ENCODE measurements at places on chromosomes 1 and 21.

GRCh38 chr21:28872218-28872617 is 120.5 kb downstream of the LTN1 start:
- DNase-seq, result no peak

DNA sequence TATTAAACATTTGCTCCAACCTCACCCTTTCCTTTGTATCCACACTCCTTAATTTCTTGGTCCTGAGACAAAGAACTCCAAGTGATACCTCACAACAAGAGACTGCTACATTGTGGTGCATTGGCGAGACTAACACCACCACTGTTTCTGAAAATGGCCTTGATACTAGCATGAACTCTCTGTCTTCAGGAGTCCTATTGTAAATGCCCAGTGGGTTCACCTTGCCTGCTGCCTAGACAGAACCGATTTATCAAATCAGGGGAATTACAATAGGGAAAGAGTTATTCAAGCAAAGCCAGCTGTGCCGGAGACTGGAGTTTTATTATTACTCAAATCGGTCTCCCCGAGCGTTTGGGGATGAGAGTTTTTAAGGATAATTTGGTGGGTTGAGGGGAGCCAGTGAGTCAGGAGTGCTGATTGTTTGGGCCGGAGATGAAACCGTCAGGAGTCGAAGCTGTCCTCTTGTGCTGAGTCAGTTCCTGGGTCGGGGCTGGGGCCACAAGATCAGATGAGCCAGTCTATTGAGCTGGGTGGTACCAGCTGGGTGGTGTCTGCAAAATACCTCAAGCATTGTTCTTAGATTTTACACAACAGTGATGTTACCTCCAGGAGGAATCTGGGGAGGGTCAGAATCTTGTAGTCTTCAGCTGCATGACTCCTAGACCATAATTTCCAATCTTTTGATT is 83.1 kb downstream of the DESI2 start:
- no peak for DNase-seq

- no peak for DNase-seq
Measured at GRCh38 chr1:81549588-81550127, 251.1 kb upstream of the ADGRL2 start.

DNA sequence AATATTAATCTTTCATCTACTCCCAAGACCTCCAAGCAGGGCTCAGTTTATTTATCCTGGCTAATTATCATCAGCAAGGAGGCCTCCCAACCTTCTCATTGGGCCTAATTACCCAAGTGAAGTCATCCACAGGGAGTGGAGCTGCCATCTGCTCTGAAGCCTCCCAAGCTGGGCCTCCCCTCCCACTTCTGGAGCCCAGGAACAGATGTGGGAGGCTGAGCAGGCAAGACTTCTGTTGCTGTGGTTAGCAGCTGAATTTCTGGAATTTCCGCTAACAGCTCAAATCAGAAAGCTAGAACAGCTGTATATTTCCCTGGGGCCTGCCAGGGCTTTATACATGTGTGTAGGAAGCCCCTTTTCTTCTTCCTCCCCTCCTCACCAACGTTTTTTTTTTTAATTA is 127.5 kb downstream of the UCK2 start:
- DNase-seq, result no peak

DNA sequence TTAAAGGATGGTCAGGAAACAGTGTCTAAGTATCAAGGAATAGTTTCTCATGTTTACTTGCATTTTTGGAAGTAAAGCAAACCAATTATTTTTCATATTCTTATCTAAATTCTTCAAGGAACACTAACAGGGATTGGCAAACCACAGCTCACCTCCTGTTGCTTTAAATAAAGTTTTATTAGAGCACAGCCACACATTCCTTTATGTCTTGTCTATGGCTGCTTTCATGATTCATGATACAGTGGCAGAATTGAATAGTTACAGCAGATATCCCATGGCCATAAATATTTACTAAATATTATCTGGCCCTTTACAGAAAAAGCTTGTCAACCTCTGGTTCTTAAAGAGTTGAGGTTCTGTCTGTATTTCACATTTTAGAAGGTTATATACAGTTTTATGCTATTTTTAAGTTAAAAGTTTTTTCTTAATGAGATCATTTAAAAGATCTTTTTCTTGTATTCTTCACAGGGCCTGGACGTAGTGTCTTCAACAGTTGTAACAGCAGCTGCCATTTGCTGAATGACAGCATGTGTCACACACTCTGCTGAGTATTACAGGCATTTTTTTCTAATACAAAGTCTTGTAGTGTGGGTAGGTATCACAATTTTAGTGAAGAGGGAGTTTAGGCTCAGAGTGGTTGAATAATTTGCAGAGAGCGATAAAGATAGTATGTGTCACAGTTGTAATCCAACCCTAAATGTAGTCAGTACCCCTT is 2.6 kb downstream of the ZNF691 start:
- DNase-seq, result no peak

- DNase-seq, result no peak
Measured at GRCh38 chr1:1881727-1882126, 9.2 kb downstream of the GNB1 start.

GRCh38 chr1:15693371-15693770 is 9.3 kb downstream of the PLEKHM2 start:
- no peak for DNase-seq

DNA sequence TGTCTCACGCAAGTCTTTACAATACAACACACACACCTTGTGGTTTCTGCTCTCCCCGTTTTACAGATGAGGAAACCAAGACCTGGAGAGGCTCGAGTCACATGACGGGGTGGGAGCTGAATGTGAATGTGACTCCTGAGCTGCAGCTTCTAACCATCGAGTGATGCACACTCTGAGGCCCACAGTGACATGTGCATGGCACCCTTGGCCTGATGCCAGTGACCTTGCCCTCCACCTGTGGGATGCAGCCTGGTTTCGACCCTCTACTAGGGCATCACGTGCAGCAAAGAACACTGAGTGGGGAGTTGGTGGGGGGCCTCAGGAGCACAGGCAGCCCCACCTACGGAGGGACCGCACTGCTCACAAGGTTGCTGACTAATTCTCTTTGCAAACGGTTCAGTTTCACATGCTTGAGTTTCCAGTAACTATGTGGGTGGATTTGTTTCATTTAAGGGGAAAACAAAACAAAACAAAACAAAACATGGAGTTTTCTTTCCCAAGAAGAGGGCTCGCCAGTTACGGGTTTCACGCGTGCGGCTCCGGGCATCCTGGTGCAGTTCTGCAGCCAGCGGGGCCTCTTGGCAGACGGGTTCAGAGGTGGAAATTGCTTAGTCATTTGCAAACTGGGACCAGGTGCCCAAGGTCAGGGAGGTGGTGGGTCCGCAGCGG is 22.9 kb downstream of the SPSB1 start:
- peak; percentile 37 for DNase-seq

DNA sequence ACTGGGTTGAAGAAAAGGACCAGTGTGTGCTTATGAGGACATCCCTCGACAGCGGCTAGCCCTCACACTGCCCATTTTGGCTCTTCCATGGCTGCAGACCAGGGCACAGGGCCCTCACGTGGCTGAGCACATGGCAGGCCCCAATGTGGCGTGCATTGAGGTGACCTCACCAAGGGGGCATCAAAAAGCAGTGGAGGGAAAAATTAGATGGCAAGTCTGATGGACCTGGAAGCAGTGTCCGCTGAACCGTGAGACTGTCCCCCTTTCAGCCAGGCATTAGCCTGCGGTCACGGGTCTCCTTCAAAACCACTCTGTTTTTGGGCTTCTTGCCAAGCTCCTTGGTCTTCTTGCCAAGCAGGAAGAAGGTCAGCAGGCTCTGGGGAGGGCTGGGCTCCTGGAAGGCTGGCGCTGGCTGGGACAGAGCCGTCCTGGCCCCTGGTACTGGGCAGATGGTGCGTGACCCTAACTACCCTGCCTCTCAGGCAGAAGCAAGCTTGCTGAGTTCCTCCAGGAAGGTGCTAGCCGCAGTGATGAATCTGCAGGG is 30.8 kb downstream of the TRIM67 start:
- no peak for DNase-seq

GRCh38 chr1:116909512-116910378 is at the start of gene PTGFRN:
TSS of gene PTGFRN (plus strand) at chr1:116909916. CDS start at chr1:116910204, 288 bp downstream.
- DNase-seq, result no peak

DNA sequence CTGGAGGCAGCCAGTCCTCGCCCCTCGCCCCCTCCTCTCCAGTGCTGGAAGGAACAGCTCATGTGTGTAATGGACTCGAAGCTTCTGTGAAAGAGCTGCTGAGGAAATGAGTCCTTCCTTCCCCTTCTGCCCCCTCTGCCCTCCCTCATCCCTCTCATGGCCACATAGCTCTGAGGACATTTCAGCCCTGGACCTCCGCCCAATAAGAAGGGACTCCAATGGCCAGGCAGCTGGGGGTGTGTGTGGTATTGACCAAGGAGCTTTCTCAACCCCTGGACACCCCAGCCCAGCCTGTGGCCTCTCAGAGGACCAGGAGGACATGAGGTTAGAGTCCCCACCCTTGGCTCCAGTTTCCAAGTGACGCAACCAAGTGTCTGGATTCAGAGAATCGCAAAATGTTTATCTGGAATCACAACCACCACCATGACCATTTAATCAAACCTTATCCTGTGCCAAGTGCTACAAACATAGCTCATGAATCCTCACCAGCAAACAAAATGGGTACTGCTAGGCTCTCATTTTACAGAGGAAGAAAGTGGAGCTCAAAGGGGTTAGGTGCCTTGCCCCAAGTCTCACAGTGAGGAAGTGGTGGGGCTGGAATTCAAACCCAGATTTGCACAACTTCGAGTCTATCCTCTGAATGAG is 47.8 kb upstream of the ECE1 start:
- no peak for DNase-seq

DNA sequence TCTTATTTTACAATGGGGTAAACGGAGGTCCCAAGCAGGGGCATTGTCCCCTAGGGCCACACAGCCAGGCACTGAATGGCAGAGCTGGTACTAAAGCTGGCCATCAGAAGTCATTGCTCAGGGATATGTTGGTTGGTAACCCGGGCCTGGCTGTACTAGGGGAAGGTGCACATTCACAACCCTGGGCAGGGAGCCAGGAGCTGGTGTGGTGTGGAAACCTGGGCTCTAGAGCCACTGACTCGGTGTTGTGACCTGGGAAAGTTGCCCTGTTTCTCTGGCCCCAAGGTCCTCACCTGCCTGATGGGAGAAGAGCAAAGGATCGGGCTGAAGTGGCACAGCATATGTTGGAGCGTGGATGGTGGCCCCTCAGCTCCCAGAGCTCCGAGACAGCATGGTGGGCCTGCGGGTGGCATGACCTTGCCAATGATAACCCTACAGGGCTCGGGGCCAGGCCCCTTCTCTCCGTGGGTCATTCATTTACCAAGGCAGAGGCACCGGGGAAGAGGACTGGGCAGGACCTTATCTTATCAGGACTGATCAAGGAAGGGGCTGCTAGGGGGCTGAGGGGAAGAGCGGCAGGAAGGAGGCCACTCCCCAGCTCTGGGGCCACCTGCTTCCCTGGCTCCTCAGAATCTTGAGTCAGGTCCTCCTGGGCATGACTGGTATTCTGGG is 274.1 kb downstream of the TRABD2B start:
- no peak for DNase-seq

DNA sequence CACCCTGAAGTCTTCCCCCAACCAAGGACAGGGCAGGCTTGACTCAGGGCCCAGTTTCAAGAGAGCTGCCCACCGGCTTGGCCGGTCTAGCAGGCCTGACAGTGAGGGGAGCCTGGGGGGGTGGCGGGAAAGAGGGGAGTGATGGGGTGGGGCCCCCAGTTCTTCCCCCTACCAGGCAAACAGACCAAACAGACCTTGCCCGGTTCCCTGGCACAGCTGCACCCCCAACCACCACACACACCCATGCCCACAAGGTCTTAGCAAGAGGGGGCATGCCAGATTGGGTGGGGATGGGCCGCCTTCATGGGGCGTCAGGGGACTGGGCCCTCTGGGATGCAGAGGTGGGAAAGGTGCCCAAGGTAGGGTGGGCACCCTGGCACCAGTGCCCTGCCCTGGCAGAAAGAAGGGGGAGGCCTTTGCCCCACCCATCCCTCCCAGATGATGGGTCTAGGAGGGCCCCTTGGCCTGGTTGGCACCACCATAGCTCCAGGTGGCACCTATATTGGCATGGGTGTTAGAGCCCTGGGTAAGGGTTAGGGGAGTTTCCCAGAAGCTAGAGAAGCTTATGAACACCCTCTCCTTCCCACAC is 8.9 kb downstream of the ZBTB7B start:
- DNase-seq, result no peak

GRCh38 chr1:181111559-181111958 is 23.1 kb downstream of the IER5 start:
- DNase-seq, result no peak

DNA sequence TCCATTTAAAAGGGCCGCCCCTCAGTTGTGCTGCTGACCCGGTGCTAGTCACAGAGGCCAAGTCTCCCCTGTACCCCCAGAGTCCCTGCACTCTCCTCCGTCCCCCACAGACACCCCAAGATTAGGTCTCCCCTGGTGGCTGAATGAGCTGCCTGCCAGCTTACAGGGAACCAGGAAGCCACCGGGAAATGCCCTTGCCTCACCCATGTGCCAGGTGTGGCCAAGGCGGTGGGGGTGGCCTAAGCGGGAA is 32.7 kb downstream of the HSPG2 start:
- DNase-seq, result no peak

DNA sequence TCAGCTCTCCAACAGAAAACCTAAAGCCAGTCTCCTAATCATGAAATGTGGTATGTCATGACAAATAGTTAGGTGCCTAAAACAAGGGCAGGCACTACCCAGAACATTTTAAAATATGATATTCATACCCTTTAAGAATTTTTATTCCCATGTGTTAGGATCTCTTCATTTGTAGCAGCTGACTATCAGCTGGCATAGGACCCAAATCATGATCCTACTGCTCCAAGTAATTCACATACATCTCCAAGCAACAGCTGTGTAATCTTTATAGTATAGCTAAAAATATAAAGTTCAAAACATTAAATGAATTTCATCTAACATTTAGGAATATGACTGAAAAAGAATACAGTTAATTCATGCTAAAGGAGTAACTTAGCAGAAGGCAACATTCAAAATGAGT is 57.5 kb downstream of the ENAH start:
- no peak for DNase-seq

DNA sequence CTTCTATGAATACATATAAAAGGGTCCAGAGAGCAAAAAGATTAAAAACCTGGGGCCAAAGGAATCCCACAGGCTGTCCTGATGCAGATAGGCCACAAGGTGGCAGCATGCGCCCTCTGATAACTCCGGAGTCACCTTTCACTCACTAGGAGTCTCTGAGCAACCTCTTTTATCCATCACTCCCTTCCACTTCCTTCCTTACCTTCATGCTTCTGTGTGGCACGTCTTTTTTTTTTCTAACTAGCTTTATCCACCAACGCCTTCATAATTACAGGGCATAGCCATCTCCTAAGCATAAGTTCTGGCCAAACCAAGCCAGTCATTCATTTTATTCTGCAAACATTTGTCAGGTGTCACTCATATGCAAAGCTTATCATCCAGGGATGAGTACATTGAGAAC is 3.9 kb upstream of the PGLYRP4 start:
- DNase-seq, result peak; percentile 17

GRCh38 chr1:61853583-61853982 is 111.3 kb downstream of the PATJ start:
- no peak for DNase-seq

GRCh38 chr1:105678334-105678733 is 1378.1 kb upstream of the PRMT6 start:
- no peak for DNase-seq

DNA sequence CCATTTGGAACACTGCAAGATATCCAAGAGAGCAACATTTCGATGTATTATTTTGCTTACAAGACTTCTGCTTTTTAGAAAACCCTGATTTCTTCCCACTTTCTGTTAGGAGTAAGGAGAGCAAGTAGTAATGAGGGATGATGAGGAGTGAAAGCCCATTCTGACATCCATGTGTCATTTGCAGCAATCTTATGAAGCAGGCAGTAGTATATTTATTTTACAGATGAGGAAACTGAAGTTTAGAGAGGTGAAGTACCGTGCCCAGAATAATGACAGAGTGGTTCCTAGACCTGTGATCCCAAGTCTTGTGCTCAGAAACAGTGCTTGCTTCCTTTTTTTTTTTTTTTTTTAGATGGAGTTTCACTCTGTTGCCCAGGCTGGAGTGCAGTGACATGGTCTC is 7.1 kb upstream of the ZSCAN20 start:
- DNase-seq, result no peak
